T-helper 2 cell treated with Interferon-gamma antibody and Interleukin-4, amounts not matched to agents 5 μg/mL and 100 μg/mL, for 36 hours (primary cell): ENCODE measurements at places on chromosomes 13 and 19.

DNA sequence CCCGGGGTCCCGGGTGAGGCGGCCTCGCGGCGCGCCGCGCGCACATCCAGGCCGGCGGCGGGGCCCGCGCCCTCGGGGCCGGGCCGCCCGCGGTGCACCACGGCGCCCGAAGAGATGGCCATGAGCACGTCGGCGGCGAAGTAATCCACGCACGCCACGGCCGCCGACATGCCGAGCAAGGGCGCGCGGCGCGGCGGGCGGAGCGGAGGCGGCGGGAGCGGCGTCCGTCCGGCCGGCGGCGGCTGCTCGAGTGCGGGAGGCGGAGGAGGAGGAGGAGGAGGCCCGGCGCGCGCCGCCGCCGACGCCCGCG is at the start of gene KLF16:
Gene KLF16, minus strand, starts transcription at position 252 of the 310 bp plus-strand sequence. Its CDS starts 82 bp downstream, at position 170.
- no peak for DNase-seq

DNA sequence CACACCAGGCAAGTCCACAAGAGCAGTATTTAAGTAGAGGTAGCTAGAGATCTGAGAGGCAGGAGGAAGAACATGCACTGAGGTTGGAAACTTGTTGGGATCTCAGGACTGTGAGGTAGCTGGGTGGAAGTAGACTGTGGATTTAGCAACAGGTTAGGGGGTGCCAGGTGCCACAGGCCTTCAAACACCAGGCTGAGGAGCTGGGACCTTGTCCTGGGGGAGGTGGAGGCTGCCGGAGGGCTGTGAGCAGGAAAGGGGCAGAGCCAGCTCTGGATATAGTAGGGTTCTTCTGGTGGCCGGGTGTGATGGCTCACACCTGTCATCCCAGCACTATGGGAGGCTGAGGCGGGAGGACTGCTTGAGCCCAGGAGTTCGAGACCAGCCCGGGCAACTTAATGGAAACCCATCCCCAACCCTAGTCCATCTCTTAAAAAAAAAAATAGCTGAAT is 3.1 kb downstream of the FUZ start:
- DNase-seq = no peak

DNA sequence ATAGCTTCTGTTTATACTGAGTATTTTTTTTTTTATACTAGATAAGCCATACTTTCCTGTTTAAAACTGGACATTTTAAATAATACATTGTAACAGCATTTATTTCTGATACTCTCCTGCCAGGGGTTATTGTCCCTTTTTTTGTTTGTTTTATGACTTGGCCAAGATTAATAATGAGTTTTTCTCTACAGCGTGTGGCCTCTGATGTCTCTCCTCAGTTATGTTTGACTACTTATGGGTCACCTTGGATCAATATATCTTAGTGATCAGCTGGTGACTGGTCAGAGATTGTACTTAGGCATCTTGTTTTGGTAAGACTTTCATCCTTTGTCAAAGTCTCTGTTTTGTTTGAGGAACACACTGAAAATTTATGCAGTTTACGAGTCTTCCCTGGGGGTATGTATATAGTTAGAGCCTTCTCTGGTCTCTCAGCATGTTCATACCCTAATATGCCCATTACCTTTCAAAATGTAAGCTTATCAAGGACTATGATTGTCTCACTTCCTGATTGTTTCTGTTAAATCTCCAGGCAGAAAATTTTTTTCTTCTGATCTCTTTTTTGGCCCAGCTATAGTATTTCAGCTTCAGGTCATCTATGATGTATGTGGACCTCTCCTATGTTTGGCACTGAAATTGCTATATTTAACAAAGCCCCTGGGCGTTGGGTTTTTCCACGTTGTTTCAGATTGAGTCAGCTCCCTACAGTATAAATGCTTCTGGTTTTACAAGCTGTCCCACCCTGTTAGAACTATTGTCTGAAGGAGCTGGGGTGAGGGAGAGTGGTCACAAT is 87.9 kb downstream of the URI1 start:
- DNase-seq = peak; percentile 12

DNA sequence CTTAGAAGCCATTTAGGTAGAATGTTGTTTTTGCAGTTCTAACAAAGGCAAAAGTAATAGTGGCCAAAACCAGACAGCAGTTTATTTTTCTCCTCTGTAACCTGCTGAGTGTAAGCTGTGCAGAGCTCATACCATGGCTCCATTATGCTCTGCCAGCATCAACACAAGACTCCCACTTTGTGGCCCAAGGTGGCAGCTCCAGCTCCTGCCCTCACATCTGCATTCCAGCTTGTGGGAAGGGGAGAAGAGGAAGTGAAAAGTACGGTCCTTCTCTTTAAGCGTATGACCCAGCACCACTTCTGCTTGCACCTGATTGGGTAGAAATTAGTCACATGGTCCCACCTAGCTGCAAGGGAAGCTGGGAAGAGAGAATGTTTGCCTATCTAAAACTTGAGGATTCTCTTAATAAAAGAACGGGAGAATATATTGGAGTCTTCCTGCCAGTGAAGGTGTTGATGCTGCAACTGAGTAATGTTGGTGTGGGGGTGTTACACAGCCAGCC is 19.2 kb downstream of the ADGRE1 start:
- no peak for DNase-seq

GRCh38 chr19:2032296-2032941 is 16.9 kb upstream of the BTBD2 start:
- DNase-seq = no peak

DNA sequence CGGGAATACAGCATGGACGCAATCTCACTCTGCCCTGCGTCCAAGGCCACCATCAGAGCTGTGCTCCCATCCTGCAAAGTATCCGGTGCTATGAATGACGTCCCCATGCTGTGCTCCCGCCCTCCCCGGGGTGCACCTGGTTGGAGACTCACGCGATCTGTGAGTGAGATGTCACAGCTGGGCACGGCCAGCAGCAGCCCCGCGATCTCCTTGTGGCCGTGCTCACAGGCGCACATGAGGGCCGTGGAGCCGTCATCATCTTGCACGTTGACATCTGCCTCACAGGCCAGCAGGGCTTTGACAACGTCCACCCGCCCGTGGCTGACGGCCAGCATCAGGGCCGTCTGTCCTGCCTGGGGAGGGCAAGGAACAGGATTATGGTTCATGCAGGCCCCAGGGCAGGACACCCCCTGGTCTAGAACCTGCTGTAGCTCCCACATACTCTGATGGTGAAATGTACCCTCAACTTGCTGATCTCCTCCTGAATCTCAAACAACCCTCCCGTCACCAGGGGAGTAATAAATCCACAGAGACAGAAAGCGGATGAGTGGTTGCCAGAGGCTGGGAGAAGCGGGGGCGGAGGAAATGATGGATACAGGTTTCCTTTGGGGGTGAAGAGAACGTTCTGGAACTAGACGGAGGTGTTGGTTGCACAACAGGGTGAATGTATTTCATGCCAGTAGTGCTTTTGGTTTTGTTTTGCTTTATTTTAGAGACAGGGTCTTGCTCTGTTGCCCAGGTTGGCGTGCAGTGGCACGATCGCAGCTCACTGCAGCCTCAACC is 14.5 kb upstream of the SPC24 start:
- no peak for DNase-seq

GRCh38 chr13:35489050-35489449 is 12.6 kb upstream of the MAB21L1 start:
- no peak for DNase-seq

- no peak for DNase-seq
Observed at GRCh38 chr19:1360818-1361461, 22.8 kb upstream of the NDUFS7 start.

GRCh38 chr13:27293076-27293691 is 22.6 kb downstream of the RASL11A start:
- DNase-seq = no peak

DNA sequence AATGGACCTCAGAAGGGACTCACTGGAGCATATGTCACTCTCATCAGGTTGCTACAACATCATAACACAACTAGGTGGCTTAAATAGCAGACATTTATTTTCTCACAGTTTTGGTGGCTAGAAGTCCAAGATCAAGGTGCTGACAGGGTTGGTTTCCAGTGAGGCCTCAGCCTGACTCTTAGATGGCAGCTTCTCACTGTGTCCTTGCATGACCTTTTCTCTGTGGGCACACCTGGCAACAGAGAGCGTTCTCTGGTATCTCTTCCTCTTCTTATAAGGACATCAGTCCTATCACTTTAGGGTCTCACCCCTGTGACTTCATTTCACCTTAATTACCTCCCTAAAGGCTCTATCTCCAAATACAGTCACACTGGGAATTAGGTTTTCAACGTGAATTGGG is 74.5 kb downstream of the CYSLTR2 start:
- DNase-seq = no peak

DNA sequence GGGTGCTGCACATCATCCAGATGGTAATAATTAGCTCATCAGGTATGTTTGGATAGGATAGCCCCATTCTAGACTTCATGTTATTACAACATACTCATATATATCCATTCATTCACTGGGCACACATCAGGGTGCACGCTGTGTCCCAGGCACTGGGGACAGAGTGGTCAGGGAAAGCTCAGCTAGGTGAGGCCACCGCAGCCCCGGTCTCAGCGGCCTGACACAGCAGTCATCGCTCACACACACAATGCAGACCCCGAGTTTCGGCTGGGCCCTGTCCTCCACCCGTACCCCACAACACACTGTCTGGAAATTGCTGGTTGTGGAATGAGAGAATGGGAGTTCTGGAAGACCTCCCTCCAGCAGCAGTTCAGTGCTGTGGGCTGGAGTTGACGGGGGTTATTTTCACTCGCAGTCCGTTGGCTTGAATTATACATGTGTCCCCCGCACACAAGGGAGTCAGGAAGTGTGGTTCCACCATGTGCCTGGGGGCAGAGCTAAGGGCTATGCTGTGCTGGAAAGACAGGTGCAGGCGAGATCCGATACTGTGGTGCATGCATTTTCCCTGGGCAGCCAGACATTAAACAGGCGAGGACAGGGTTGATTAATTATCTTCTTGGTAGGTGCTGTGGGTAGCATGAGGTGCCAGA is 257.6 kb downstream of the TEX29 start:
- DNase-seq = no peak
